ENCODE measurements at places on chromosomes 1 and 21.
A peak's percentile ranks its signal among the peaks of the same experiment; 100 is the strongest.

- peak; percentile 45 for DNase-seq
These were observed 6.0 kb upstream of the DNMT3L start for GRCh38 chr21:44267655-44268142.

DNA sequence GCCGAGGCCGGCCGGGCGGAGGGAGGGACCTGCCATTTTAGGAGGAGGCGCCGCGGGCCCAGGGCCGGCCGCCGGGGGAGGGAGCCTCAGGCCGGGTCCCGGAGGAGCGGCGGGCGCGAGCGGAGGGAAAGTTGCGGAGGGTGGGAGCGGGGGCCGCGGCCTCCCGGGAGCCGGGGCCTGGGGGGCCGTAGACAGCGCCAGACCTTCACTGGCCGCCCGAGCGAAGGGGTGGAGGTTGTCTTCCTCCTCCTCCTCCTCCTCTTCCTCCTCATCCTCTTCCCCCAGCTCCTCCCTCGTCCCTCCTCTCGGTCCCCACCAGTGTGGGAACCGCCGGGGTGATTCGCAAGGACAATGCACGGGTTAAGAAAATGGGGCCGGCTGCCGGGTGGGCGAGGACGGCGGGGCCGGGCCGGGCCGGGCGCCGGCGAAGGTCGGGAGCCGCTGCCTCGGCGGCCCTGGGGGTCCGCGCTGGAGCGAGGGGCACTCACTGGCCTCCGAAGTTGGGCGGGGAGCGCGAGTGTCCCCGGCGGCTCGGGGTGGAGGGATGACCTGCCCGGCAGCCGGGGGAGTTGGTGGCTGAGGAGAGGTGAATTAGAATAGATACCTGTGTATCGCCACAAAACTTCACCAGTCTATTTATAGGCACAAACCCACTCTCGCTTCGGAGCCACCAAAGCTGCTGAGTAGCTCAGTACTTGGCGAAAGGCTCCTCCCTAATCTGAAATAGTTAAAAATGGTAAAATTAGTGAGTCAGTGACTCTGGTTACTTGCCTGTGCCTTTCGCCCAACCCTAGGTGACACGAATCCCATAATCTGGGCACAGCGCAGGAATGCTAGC, 1.3 kb downstream of the DYRK1A start:
- peak; percentile 64 for DNase-seq

DNA sequence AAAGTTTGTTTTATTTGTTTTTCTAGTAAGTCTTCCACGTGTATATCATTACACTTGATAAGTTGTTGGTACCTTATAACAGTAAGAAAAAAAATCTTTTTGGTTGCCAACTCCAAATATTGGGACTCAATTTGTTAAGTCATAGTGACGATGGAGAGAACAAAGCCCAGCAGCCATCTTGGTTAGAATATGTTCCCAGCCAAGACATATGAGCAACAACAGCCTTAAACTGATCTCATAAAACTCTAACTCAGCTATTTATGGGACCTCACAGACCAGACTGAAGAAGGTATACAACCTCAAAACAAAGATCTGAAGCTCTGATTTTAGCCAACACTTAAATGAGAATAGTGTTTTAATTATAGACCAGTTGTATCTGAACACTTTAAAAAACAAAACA, 281.3 kb downstream of the VAV3 start:
- DNase-seq = no peak

DNA sequence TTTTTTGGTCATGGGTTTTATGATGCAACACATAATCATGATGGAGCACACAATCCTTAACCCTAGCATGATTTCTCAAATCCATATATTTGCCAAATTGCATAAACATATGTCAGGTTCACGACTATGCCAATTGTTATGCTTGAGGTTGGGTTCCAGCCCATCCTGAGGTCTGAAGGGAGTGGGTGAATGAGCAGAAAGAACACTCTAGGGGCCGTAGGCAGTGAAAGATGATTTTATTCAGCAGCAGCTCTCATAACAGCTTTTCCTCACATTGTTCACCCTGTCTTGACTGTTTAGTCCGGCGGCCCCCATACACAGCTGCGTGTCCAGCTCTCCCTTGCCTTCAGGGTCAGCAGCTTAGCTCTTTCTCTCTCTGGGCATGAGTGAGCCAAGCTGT, 627.7 kb downstream of the PLA2G4A start:
- no peak for DNase-seq

DNA sequence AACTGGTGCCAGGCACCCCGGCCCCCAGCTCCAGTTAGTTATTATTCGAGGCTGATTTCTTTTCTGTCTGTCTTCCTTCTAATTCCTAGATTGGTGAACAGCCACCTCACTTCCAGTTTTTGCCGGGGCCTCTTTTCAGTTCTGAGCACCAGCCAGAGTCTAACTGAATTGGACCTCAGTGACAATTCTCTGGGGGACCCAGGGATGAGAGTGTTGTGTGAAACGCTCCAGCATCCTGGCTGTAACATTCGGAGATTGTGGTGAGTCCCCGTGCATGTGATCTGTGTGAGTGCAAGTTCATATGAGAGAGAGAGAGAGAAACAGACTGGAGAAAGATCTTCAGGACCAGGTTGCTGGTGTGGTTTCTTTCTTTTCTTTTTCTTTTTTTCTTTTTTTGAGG, 13.5 kb downstream of the NLRP3 start:
- no peak for DNase-seq

DNA sequence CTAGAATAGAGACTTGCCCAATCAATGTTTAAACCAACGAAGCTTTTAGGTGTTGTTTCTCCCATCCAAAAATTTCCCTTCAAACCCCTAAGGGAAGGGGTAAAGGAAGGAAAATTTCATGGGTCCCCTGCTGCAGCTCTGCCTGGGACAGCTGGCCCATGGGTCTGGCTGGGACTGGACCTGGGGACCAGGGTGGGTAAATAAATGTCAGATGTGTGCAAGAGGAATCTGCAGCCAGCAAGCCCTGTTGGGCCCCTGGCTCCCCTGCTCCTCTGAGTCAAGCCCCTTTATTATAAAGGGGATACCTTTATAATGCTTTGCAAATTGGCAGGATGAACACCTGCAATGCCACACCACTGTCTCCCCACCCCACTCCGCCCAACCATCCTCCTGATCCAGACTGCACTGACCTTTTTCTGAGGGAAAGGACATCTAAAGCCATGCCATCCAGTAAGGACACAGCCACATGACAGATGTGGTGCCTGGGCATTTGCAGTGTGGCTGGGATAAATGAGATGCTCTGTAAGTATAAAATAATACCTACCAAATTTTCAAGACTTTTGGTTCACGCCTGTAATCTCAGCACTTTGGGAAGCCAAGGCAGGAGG, 1.9 kb upstream of the TMEM125 start:
- no peak for DNase-seq

GRCh38 chr1:34976384-34977209, 8.6 kb downstream of the TMEM35B start:
- DNase-seq = no peak

GRCh38 chr1:40076895-40077312, 20.1 kb downstream of the PPT1 start:
- DNase-seq = no peak

- no peak for DNase-seq
These were observed 136.0 kb upstream of the KLHDC7A start for GRCh38 chr1:18344755-18345154.

GRCh38 chr1:114510274-114511031, 550 bp downstream of the TRIM33 start:
- DNase-seq = peak; percentile 44

- no peak for DNase-seq
These were observed 566.8 kb upstream of the USP24 start for GRCh38 chr1:55781944-55782482.

DNA sequence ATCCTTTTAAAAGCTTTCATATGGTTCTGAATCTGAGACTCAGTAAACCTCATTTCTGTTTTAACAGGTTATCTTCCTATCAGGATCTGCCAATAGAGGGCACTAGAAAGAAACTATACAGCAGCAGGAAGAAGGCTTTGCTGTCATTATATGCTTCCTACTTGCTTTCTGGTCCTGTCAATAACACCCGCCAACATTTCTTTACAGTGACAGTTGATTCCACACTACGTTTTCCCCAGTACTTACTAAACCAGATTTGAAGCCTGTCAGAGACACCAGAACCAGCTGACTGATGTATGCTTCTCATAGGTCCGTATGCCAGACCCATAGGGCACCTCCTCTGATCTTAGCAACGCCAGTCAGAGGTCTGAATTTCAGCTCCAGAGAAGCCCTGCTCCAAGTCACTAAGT, 341.0 kb upstream of the NEGR1 start:
- no peak for DNase-seq

DNA sequence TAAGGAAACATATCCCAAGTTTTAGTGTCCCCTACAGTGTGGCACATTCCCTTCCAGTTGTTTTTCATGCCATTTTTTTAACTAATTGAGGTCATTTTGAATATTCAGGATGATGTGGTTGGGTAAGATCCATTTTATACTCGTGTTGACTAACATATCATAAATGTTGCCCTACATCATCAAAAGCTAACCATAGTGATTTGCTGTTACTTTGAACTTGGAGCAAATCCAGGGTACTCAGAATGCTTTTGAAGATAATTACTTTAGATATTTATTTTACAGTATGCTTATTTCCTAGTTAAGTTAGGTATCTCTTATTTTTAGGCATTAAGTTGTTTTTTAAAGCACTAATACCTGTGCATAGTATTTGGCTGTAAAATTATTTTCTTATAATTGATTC, 57.8 kb downstream of the DYRK1A start:
- DNase-seq = no peak

- no peak for DNase-seq
These were observed 4.9 kb downstream of the NIPAL3 start for GRCh38 chr1:24420547-24420946.

DNA sequence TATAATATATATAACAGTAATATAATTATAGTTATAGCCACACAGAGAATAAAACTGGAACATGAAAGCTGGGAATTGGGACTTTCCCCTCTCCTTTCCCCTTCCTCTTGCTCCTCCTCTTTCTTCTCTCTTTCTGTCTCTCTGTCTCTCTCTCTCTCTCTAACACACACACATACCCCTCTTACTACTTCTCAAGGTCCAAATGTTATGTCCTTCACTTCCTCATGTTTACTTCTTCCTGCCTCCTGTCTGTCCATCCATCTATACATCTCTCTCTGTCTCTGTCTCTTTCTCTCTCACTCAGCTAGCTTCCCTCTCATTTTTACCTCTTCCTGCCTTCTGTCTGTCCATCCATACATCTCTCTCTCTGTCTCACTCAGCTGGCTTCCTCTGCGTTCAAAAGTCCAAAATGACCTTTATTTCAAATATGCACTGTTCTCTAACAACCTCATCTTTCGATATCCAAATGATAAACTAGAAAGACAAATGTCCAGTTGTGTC, 261.1 kb downstream of the SIPA1L2 start:
- DNase-seq = no peak

- DNase-seq = no peak
These were observed 377.0 kb upstream of the USP24 start for GRCh38 chr1:55592122-55592521.

- DNase-seq = no peak
These were observed 25.7 kb upstream of the EPHA8 start for GRCh38 chr1:22537441-22538139.

DNA sequence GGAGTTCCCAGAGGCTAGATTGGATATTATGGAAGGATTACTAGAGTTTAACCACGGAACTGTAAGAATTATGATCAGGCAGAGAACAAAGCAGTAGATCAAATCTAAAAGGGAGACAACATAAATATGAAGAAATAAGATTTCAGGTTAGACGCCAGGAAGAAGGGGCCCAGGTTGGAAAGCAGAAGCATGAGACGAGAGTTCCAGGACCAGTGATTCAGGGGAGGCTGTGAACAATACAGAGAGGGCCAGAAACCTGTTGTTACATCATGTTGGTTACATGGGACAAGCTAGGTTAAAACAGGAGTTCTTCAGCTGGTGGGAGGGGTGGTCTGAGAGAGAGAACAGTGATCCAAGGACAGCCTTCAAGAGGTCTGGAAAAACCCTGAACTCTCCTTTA, 128.4 kb upstream of the MROH9 start:
- DNase-seq = no peak

DNA sequence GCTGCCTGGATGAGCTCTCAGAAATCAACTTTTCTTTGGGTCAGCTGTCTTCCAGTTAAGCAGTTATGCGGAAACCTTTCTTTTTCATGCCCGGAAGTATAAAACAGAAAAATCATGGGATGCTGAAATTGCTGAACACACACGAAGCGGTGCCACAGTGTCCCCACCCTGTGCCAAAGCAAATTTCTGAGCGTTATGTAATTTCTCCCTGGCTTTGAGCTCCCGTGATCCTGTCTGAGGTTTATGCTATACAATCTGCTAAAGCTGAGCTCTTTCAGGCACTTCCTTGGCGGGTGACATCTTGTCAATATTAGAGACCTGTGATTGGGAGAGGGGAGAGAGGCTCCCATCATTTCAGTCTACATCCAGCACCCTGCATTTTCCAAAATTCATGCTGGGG, 201.7 kb downstream of the ROR1 start:
- no peak for DNase-seq

- no peak for DNase-seq
These were observed 2.8 kb downstream of the AGTRAP start for GRCh38 chr1:11738783-11739182.

DNA sequence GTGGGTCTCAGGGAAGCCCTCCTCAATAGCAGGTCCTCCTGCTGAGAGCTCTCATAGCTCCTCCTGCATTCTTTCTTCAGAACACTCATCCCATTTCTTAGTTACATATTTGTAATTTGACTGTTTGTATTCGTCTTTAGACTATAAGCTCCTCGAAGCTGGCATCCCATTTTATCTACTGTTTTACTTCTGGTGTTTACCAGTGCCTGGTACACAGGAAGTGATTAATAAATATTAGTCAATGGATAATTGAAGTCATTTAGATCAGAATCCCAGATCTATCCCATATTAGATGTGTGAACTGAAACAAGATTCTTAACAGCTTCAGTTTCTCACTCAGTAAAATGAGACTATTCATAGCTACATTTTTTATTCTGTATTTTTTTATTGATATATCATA, 88.7 kb downstream of the PLPP3 start:
- no peak for DNase-seq

DNA sequence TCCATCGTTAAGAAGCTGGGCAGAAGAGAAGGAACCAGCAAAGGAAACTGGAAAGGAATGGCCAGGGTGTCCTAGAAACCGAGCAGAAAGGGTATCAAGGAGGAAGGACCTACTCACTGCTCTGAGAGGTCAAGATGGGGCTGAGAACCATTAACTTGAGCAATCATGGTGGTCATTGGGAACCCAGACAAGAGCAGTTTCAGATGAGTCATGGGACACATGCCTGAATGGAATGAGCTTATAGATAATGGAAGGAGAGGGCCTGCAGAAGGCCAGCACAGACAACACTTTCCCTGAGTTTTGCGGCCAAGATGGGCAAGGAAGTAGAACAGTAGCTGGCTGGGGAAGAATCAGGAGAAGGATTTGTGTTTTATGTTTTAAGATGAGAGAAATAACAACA, 383.2 kb downstream of the KIF26B start:
- DNase-seq = no peak
